Activated CD8-positive, alpha-beta T cell treated with anti-CD3 and anti-CD28 coated beads, Interleukin-2, amount 10 ng/mL, durations not matched to agents 7 days and 5 days (primary cell): ENCODE measurements at places on chromosomes 5 and 9. TPM values are rescaled to one million over a fixed set of nuclear protein-coding genes. Genes with fewer than 3 reads are reported as not detected.

Gene C5orf63
- total RNA-seq: 6.4 TPM

Gene PGGT1B
- 26.1 TPM for total RNA-seq

Gene QSOX2
- total RNA-seq: 12.6 TPM

Gene FOXD4L5
- 0.16 TPM for total RNA-seq
